ENCODE measurements at places on chromosomes 1 and 21.

DNA sequence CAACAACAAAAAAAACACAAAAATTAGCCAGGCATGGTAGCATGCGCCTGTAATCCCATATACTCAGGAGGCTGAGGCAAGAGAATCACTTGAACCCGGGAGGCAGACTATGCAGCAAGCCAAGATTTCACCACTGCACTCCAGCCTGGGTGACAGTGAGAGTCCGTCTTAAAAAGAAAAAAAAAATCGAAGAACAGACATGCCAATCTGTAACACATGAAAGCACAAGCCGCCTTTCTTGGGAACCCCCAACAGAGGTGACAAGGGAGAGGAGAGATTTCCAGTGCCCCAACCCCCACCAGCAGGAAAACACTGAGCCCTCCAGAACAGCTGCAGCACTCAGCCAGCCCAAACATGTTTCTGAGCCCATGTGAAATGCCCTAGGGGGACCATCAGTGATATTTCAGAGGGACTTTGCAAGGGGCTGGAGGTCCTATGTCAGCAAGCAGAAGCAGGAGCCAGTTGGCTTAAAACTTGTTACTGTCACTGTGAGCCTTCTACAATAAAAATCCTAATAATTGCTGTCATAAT, 14.2 kb upstream of the EFNA1 start:
- no peak for DNase-seq

DNA sequence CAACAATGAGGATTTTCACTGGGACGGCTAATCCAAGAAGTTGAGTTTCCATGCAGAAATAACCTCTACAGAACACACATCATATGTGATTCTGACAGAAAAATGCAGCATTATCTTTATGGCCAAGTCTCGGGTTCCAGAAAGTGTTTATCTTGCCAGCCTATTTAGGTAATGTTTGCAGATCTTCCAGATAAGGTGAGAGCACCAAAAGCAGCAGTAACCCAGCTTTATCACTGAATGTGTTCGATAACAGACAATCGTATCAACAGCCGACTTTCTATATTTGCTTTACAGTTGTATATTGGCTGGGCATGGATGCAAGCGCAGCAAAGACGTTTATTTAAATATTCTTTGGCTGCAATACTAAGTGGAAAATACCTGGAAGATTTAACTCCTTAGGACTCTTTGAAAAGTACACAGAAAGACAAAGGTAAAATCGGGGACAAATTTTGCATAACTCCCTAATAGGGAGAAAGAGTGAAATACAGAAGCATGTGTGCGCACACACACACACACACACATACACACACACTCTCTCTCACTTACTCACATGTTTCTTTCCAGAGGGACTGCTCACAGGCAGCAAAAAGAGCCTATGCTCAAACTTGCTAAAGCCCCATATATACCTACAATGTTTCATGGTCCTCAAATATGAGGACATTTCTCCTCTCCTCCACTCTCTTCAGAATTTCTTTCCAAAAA, 3.0 kb upstream of the CTSK start:
- no peak for DNase-seq

DNA sequence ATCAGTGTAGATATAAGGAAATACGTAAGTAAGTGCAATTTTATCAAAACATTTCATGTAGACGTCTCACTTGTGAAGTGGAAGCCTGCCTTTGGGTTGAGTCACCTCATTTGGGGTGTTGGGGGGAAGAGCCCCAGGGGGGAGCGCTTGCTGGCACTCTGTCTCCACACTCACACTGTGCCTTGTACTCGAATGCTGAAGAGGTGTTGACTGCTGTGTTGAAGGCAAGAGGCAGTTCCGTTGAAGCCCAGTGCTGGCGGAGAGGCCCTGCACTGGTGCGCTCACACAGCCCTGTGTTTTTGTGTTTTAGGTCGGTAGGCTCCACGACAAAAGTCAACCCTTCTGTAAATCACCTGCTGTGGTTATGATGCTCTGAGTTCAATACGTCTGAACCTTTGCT, 131.9 kb upstream of the COL6A1 start:
- no peak for DNase-seq

DNA sequence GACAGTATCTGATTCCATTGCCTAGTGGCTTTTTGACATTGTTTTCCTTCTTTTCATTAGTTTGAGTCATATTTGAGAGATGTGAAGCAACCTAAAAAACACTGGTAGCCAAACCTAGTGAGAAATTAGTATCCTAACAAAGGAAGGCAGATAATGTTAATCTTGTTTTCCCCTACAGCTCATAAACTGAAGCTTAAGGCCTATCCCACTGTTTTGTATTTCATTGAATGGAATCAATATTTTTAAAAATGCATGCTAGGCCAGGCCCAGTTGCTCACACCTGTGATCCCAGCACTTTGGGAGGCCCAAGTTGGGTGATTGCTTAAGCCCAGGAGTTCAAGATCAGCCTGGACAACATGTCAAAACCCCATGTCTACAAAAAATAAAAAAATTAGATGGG, 1.2 kb downstream of the CR1L start:
- DNase-seq, result no peak

GRCh38 chr1:197695961-197696360, 79.3 kb downstream of the DENND1B start:
- DNase-seq, result no peak

DNA sequence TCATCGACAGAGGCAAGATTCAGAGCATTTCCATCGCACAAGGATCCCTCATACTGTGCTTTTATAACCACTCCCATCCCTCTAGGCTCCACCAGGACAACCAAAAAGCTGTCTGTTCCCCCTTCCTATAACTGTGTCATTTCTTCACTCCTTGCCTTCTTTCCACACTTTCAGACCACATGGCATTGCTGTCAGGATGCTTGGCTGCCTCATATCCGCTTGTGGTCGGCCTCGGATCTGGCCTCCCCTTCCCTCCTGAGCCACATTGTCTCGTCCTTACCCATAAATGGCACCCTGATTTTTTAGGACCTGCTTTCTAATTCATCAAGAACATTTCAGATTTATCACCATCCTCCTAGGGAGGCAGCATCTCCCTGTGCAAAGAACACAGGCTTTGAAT, 80.5 kb downstream of the HIVEP3 start:
- DNase-seq, result no peak

DNA sequence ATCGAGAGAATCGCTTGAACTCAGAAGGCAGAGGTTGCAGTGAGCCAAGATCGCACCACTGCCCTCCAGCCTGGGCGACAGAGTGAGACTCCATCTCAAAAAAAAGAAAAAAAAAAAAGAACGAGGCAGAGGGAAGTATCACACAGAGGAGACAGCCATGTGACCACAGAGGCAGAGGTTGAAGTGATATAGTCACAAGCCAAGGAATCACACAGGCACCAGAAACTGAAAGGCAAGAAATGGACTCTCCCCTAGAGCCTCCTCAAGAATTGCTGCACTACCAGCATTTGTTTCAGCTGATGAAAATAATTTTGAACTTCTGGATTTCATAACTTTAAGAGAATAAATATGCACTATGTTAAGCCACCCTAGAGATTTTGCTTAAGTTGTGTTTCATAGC, 459.6 kb downstream of the PTPRC start:
- no peak for DNase-seq

GRCh38 chr1:201213926-201214325, 23.3 kb downstream of the IGFN1 start:
- no peak for DNase-seq

DNA sequence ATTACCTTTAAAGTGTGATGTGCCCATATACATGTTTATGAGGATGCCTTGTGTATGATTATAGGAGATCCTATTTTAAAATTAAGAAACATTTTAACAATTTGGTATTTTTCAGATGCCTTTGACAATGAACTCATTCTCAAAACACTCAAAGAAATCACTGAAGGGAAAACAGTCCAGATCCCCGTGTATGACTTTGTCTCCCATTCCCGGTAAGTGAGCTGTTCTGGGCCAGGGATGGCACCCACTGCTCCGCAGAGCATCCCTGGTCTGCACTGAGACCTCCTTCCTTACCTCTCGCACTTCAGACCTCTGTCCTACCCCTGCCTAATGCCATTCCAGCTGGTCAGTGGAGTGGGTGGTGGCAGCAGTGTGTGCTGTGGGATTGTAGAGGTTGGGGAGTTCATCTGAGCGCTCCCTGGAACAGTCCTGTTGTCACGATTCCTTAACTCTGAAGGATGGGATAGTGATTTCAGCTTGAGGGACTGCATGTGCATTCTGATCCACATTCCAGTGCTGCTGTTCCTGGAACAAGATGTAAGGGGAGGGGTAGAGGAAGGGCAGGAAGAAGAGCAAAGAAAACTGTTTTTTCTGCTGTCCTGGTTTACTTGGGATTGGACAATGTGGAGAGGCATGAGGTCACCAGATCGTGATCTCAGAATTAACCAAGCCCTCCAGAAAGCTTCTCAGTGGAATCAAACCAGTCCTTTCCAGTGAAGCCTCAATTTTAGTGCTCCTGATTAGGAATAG, 63.9 kb downstream of the UCK2 start:
- no peak for DNase-seq

DNA sequence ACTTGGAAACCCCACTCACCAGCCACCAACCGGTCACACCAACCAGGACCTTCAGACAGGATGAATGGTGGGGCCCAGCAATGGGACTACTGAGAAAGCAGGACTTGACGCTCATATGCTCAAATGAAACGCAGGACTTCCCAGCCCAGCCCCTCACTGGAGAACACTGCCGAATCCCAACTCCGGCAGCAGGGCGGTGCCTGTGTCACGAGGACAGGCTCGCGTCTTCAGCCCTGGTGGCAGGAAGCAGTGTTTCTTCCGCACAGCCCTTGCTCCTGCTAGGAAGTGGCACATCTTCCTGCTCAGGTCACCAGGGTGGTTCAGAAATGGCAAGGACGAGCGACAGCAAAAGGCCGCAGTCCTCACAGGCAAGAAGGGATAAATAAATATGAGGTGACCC, 38.9 kb downstream of the CD58 start:
- no peak for DNase-seq

DNA sequence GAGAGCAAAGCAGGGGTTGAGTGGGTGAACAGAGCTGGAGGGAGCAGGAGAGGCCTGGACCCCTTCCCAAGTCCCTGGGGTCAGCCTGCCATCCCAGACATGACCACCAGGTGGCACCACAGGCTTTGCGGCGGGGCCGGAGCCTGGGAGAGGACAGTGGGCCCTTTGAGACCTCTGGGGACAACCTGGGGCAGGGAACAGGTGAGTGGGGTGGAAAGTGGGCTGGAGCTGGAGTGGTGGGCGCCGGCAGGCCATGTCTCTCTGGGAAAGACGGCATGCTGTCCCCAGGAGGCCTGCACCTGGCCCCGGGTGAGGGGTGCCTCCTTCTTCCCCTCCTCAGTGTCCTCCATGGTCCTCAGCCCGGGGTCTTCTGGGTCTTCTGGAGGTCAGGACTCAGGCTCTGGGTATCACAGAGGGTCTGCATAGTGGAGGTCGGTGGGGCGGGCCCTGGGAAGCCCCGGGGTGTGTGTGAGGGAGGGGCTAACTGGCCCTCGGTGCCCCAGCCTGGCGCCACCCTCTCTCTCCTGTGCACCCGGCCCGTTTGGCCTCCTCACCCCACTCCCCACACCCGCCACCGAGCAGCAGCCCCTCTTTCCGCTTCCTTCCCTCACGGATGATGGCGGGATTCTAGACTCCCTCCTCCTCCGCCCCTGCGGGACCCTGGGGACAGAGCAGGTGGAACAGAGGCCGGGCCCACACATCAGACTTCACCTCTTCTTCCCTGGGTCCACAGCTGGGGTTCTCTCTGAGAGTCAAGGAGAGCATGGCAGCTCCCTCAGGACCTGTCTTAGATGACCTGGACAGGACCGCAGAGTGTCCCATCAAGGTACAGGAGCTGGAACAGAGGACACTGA, 28.5 kb upstream of the PKP1 start:
- no peak for DNase-seq

DNA sequence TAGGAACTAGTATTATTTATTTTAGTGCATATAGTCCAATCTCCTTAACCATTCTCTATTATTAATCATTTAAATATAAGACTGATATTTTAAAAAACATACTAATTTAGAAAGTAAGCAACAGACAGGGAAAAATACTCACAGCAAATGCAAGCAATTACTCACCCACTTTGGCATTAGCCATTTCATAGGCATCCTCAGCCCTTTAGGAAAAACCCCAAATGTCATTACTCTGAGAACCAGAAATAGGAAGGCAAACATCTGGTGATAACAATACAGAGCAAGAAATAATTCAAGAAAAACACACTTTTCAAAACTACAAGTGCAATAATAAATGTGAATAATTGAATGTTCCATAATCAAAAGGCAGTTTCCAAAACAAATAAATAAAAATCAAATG, 545.1 kb downstream of the PLPP3 start:
- no peak for DNase-seq

GRCh38 chr1:236681219-236681618, 5.1 kb upstream of the ACTN2 start:
- DNase-seq, result no peak

- DNase-seq, result no peak
Observed at GRCh38 chr1:182107209-182107608, 45.7 kb upstream of the ZNF648 start.

DNA sequence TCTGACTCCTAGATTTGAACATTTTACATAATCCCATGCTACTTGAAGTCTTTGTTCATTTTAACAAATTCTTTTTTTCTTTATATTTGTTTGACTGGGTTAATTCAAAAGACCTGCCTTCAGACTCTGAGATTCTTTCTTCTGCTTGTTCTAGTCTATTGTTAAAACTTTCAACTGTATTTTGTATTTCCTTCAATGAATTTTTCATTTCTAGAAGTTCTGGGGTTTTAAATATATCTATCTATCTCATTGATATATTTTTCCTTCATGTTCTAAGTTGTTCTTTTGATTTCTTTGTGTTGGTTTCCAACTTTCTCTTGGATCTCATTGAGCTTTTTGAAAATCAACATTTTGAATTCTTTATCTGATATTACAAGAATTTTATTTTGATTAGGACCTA, 64.3 kb downstream of the HMCN1 start:
- DNase-seq, result no peak

GRCh38 chr1:189596197-189596596, 881.5 kb downstream of the BRINP3 start:
- DNase-seq, result no peak

DNA sequence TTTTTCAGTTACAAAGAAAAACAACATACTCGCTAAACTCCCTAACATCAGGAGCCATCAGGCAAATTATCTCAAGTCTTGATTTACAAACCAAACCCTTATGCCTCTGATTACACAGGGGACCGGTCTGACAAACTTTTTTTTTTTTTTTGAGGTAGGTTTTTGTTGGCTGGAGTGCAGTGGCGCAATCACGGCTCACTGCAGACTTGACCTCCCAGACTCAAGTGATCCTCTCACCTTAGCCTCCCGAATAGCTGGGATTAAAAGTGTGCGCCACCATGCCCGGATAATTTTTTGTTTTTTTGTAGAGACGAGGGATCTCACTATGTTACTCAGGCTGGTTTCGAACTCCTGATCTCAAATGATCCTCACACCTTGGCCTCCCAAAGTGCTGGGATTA, 3.8 kb upstream of the MIIP start:
- no peak for DNase-seq

- DNase-seq, result no peak
Observed at GRCh38 chr21:14752345-14752909, 206.3 kb upstream of the SAMSN1 start.

- no peak for DNase-seq
Observed at GRCh38 chr1:110601332-110601731, 4.8 kb downstream of the KCNA2 start.
